Stimulated activated naive CD4-positive, alpha-beta T cell (primary cell): ENCODE measurements at places on chromosomes 3 and 15.

GRCh38 chr3:177343122-177343625, 145.9 kb upstream of the TBL1XR1 start:
- DNase-seq: no peak

DNA sequence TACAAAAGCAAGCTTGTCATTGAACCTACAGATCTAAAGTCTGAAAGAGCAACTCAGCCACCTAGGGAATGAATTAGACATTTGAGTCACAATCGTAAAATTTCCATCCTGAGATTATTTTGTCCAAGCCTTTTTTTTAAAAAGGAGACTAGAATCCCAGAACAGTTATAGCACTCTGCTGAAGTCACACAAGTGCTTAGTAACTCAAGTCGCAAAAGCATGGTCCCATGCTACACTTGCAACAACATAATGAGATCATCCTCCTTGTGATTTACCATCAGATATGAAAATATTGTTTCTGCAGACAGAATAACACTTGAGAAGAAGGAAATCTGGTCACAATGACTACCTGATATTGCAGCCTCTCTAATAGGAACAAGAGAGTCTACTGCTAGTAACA, 106.7 kb downstream of the ZIC4 start:
- DNase-seq: no peak

DNA sequence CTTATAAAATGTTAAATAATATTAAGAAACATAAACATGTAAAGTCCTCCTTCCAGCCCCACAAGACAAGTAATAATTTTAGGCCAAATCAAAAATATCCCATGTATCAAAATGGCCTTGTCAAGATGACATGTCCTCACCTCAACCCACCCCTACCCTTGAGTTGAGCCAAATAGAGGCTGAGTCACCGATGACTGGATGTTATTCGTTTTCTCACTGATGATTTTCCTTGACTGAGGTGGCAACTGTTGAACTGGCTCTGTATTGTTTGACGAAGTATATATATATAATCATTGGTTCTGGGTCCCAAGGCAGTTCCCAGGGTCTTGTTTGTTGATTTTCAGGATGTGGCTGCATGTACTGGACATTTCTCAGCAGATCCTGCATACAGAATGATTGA, 75.3 kb downstream of the TMEM108 start:
- DNase-seq: no peak

- no peak for DNase-seq
Measured at GRCh38 chr15:101446518-101447167, 42.9 kb downstream of the PCSK6 start.

DNA sequence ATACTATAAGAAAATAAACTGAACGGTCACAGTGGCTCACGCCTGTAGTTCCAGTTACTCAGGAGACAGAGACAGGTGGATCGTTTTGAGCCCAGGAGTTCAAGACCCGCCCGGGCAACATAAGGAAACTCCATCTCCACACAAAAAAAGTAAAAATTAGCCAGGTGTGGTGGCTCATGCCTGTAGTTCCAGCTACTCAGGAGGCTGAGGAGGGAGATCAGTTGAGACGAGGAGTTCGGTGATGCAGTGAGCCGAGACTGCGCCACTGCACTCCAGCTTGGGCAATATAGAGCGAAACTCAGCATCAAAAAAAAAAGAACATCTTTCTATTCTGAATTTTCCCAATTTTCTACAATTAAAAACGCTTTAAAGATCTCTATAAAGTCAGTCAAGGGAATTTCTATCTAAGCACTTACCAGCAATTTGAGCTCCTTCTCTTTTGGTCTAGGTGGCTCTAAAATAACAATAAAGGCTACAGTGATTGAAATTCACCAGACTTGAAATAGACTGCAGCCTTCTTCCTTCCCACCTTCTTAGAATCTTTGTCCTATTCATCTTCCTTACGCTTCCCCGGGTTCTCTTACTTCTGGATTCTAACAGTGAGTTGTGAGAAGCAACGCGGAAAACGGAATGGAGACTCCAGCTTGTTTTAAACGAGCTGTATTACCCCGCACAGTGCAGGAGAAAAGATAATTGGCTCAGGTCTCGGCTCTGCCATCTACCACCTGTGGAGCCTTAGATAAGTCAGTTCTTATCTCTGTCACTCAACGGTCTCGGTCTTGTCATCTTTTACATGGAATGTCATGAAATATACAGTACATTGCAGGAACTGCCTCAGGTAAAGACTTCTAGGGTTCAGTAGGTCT, 812 bp upstream of the SEC62 start:
- no peak for DNase-seq

DNA sequence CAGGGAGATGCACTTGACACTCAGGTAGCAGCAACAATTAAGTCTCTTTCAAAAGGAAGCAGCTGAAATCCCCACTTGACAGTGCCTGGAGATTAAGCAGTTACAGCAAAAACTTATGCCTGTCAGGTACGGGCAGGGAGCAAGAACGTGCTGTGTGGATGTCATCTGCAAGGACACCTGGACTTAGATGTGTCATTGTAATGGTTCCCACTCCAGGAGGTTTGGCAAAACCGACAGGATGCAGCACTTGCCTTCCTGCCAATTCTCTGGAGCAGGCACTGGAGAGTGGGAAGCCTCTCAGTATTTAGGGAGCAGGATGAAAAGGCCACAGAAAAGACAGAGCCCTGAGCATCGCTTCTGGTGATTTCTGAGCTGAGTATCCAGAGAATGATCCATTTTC, 292.4 kb downstream of the PDCD6IP start:
- no peak for DNase-seq

- no peak for DNase-seq
Measured at GRCh38 chr3:90032980-90033641, 925.7 kb downstream of the EPHA3 start.

GRCh38 chr3:41526995-41527573, 327.8 kb downstream of the CTNNB1 start:
- no peak for DNase-seq

DNA sequence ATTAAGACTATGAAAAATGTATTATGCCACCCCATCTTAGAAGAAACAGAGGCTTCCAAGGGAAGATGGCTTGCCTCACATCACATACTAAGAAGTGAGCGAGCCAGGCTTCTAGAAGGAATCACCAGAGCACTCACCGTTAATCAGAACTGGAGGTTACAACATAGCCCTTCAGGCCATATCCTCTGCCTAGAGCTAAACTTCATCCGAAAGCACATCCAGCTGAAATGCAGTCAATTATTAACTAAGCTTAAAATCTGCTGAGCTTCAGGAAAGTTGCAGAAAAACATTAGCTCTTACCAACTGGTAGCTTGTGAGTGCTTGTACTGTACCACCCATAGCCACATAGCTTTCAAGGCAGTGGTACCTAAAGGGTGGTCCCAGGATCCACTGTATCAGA, 483.2 kb downstream of the TBL1XR1 start:
- no peak for DNase-seq

DNA sequence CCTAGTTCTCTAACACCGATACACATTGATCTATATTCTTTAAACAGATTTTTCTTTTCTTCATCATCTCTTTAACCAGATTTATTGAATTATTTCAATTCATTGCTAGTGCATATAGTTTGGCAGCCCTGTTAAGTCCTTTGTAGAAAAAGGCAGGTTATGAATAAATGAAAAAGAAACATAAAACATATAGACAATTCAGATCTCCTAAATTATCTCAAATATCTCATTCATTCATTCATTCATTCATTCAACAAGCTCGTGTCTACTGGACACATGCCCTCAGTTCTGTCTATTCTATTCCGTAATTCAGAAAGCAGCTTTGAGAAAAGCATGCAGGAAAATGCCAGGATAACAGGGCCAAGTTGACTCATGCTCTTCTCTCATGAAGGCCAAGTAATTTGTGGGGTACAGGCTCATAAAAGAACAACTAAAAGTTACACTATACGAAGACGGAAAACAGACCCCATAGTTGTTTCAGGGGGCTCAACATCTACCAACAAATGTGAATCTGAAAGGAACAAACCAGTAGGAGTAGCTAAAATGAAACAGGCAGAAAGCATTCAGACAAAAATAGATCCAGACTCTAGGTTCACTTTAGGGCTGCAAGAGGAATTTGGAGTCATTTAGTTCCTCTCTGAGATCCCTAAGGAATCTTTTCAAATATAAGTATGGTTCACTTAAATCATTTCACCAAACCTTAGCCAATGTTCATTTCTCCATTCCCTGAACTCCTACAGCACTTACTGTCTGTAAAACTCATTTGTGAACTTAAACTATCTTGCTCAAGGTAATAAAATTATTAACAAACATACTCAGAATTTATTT, 7.5 kb downstream of the ZNF148 start:
- no peak for DNase-seq

DNA sequence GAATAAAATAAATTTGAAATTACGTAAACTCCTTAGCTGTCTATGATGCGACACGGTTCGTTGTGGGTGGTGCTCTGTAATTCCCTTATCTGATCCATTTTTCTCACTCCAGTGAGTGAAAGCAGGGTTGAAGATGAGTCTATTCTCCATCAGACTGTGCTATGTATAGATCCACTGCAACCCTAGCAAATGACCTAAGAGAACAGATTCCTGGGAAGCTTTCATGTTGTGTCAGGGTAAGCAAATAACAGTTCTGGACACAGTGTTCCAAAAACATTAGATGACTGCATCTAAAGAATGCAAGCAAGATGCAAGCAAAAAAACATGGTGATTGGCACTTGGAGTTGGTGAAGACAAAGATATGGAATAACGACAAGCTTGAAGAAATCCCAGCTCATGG, 239.3 kb downstream of the SLC9A9 start:
- DNase-seq: no peak

- no peak for DNase-seq
Measured at GRCh38 chr3:68136411-68136810, 482.0 kb upstream of the SUCLG2 start.
